ENCODE measurements at places on chromosomes 6 and 20.

DNA sequence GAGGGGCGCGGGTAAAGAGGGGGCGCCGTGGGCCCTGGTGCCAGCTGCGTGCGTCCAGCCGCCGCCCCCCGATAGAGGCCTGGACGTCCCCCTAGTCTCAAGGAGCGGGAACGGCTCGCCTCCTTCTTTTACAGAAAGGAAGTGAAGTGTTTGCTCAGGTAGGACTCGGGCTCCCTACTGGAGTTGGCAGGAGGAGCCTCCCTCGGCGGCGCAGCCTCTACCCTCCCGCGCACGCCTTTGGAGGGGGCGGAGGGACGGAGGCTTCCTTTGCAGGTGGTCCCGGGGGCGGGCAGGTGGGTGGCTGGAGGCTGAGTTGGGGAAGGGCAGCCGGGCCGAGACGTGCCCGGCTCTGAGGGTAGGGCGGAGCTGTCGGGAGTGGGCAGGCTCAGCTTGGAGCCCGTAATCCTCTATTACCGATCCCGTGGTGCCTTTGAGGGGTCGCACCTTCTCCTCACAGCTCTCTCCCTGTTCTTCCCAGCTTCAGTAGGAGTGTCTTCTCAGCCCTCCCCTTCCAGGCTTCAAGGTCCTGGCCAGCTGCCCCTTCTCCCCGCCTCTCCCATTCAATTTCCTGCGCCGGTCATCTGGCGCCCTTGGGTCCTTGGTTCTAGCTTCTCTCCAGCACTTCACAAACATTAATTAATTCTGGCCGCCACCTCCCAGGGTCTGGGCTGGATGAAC lies 728 bp downstream of the ITPR3 start:
- peak; percentile 39 for DNase-seq

- DNase-seq = no peak
These were observed 22.7 kb upstream of the NTSR1 start for GRCh38 chr20:62685781-62686555.

GRCh38 chr6:43129434-43130194 lies 41.5 kb upstream of the SRF start:
- no peak for DNase-seq

DNA sequence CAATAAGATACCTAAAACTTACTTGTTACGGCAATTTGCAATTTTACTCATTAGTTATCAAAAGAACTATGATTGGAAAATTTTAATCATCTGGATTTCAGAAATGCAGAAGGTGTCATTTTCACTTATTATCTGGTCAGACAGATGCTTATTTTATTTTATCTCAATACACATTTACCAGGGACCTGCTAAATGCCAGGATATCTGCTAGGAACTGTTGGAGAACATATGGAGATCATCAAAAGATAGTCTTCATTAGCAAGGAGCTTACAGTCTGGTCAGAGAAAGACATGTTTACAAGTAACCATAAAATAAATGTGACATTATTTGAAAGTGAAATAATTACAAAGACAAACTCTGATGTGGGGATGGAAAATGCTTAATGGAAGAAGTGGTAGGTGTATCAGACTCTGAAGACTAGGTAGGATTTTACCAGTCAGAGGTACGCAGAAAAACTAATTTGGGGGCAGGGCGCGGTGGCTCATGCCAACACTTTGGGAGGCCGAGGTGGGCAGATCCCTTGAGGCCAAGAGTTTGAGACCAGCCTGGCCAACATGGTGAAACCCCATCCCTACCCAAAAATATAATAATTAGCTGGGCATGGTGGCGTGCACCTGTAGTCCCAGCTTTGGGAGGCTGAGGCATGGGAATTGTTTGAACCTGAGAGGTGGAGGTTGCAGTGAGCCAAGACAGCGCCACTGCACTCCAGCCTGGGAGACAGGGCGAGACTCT lies 137.8 kb downstream of the MYB start:
- DNase-seq = no peak

DNA sequence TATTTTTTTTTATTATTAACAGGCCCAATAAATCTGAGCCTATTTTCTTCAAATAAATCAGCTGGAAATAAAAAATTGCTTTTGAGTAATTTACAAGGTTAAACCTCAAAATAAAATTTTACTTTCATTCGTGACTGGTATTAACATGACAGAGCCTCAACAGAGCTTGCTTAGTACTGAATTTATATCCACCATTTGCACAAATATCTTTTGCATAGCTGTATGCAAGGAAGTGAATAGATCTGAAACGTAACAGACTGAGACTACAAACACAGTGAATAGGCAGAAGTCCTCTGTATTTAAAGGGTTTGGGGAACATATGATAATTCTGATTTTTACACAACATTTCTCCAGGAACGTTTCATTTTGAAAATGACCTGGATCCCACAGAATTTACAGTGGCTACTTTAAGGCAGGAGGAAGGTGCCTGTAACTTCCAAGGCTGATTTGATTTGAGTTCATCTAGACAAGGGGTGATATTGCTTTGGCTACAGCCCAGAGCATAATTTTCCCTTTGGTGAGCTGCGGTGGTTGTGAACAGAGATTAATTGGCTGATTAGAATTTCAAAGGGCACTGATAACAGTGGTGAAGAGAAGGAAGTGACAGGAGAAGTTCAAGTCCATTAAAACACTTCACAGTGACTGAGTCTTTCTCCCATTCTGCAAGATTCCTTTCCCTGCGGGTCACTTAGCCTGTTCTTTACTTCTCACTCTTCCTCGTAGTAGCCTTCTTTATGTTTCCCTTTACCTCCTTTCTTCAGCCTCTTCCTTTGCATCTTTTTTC lies 121.2 kb upstream of the SASH1 start:
- no peak for DNase-seq

GRCh38 chr20:24102749-24103333 lies 114.3 kb upstream of the GGTLC1 start:
- DNase-seq = no peak

DNA sequence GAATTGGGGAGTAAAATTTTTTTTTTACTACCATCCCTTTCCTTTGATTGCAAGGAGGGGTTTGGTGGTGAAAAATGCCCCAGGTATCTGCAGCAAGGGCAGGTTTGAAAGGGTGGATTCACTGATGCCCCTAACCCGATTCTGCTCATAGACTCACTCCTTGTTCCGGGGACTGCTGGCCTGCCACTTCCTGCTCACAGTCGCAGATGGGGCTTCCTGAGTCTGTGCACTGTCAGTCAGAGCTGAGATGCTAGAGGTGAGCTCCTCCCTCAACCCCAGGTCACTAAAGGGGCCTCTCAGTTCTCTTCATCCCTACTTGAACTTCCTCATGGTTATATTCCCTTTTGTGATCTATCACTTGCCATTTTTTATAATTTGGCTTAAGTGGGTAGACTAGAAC lies 357.9 kb downstream of the FARS2 start:
- no peak for DNase-seq

GRCh38 chr20:57408131-57408530 lies 16.9 kb downstream of the RBM38 start:
- no peak for DNase-seq

GRCh38 chr6:15109338-15110090 lies 136.4 kb upstream of the JARID2 start:
- DNase-seq = no peak

DNA sequence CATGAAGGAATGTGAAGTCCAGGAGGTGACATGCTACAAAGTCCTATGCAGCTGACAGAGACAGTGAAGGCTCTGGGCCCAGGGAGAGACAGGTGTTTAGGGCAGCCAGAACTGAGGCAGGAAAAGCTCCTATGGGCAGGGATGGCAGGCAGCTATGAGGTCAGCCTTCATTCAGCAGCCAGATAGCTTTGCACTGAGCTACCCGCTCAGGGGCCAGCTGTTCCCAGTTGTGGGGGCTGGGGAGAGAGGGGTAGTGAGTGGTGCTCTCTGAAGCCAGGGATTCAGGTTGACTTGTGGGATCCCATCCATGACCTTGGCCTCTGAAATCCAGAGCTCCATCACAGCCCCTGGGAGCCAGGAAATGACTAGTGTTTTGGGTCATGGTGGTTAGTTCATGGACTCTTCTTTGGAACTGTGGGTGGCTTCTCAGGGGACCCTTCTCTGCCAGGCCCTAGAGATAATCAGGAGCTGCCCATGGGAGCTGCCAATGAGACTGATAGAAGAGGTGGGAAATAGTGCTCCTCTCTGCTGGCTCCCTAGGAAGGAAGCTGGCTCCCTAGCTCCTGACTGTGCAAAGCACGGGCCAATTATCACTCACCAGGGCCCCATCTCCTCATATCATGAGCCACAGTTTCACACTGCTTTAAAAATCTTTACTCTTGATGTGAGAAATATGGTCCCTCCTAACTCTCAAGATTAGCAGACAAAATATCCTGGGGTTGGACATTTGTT lies 127.7 kb downstream of the VEGFA start:
- DNase-seq = no peak

DNA sequence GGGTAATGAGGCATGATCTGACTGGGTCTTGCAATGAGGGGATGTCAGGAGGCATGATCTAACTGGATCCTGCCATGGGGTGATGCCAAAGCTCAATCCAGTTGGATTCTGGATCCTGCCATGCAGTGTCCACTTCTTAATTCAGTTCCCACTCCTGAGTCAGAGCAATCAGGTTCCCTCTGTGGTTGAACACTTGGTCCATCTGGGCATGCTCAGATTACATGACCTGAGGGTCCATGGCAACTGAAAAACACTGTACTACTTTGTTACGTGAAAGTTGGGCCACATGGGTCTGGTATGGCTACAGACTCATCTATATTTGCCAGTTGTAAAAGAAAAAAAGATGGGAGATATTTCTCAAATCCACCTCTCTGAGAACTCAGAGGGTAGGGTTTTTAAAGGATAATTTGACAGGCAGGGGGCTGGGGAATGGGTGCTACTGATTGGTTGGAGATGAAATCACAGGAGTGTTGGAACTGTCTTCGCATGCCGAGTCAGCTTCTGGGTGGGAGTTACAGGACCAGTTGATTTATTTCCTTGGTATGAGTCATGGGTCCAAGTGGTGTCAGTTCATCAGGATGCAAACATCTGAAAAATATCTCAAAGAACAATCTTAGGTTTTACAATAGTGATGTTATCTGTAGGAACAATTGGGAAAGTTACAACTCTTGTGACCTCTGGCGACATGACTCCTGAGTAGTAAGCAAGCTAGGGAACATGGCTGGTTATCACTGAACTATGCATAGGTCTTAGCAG lies 21.6 kb downstream of the C6orf163 start:
- DNase-seq = no peak

GRCh38 chr6:7112741-7113313 lies 5.1 kb downstream of the RREB1 start:
- peak; percentile 44 for DNase-seq

DNA sequence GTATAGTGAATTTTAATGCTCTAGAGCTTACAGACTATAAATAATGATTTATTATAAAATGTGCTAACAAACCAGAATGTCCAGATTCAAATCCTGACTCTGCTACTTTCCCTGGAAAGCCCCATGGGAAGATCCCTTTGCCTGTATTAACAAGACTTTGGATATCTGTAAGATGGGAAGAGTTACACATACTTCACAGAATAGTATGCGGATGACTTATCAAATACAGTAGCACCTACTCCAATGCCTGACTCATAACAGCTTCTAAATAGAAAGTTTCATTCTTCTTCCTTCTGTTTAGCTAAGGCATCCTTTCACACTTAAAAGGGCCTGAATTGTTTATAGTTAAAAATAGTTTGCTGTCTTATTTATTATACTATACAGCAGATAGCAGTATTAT lies 166.3 kb downstream of the KCNQ5 start:
- DNase-seq = no peak

- no peak for DNase-seq
These were observed 9.2 kb downstream of the TP53INP2 start for GRCh38 chr20:34713194-34713943.

DNA sequence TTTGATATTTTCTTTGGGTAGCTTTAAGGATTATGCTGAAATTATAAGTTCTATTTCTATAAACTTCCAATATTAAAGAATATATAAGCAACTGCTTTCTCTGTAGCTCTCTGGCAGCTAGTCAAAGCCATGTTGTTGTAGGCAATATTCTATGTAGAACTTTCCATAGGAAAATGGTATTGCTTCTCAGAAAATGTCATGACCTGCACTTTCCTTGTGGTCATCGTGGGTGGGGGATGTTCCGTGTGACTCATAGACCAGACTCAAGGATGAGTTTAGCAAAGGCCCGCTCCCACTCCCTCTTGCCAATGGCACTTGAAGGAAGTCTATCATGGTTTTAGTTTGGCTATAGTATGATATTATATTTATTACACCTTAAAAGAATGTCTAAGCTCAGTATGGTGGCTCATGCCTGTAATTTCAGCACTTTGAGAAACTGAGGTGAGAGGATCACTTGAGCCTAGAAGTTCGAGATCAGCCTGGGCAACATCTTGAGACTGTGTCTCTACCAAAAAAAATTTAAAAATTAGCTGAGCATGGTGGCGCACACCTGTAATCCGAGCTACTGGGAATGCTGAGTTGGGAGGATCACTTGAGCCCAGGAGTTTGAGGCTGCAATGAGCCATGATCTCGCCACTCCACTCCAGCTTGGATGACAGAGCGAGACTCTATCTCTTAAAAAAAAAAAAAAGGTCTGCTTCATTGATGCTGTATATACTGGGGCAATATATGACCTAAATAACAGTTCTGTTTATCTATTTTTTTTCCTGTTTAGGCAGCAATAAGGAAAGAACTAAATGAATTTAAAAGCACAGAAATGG lies 36.6 kb upstream of the LTV1 start:
- no peak for DNase-seq

DNA sequence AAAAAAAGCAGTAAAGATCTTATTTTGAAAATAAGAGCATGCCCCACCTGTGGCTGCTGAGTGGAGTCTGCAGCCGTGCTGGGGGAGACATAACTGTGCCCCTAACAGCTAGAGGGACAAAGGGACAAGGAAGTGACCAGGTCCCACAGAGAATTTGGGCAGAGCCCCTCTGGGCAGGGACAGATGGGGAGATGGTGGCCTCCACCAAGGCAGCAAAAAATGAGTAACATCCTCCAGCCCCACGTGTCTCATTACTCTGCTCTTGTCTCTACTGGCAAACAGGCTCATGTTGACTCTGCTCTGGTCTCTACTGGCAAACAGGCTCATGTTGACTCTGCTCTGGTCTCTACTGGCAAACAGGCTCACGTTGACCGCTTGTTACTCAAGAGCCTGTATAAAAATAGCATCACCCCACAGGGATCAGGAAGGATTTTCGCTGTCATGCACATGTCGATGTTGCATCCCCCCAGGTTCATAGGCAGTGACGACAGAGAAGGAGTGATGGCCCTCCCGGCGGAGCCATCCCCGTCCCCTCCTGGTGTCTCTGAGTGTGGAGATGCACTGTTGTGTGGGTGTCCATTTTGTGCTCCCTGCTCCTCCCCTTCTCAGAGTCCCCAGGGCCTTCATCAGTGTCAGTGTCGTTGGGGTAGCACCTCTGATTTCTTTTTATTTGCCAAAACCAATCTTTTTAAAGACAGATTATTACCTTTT lies 17.3 kb upstream of the PCMTD2 start:
- DNase-seq = no peak

GRCh38 chr20:24382743-24383142 lies 86.7 kb upstream of the SYNDIG1 start:
- no peak for DNase-seq

- DNase-seq = no peak
These were observed 8.5 kb upstream of the SRC start for GRCh38 chr20:37337208-37337991.

All from activated B cell treated with CpG ODN at 0.5 μM for 24 hours (primary cell).